Endothelial cell (in vitro differentiated cells): ENCODE measurements at places on chromosomes 3 and 15. TPM values are rescaled to one million over a fixed set of nuclear protein-coding genes. Genes with fewer than 3 reads are reported as not detected.

Gene PLCH1
- total RNA-seq, result 20.9 TPM

Gene NEO1
- 140 TPM for total RNA-seq

Gene RTP4
- not detected for total RNA-seq

Gene C3orf49
- not detected for total RNA-seq

Gene FAM227B
- total RNA-seq, result 3.8 TPM

Gene LRRC2
- total RNA-seq, result 0.23 TPM

Gene LRRC3B
- total RNA-seq, result 3.6 TPM

Gene MAP1A
- total RNA-seq, result 1.8 TPM

Gene BCL2A1
- 2.1 TPM for total RNA-seq

Gene STOML1
- total RNA-seq, result 14.3 TPM

Gene MYLK
- total RNA-seq, result 7.8 TPM

Gene AP2M1
- 401 TPM for total RNA-seq

Gene GOLGA6L7
- not detected for total RNA-seq

Gene RAMAC
- total RNA-seq, result 23.6 TPM

Gene ARNT2
- 0.87 TPM for total RNA-seq

Gene HDDC3
- 14.5 TPM for total RNA-seq

Gene RTP1
- not detected for total RNA-seq
